ENCODE measurements at places on chromosomes 5 and 9.

GRCh38 chr5:33487236-33487635 is 46.5 kb downstream of the TARS1 start:
- DNase-seq = no peak

DNA sequence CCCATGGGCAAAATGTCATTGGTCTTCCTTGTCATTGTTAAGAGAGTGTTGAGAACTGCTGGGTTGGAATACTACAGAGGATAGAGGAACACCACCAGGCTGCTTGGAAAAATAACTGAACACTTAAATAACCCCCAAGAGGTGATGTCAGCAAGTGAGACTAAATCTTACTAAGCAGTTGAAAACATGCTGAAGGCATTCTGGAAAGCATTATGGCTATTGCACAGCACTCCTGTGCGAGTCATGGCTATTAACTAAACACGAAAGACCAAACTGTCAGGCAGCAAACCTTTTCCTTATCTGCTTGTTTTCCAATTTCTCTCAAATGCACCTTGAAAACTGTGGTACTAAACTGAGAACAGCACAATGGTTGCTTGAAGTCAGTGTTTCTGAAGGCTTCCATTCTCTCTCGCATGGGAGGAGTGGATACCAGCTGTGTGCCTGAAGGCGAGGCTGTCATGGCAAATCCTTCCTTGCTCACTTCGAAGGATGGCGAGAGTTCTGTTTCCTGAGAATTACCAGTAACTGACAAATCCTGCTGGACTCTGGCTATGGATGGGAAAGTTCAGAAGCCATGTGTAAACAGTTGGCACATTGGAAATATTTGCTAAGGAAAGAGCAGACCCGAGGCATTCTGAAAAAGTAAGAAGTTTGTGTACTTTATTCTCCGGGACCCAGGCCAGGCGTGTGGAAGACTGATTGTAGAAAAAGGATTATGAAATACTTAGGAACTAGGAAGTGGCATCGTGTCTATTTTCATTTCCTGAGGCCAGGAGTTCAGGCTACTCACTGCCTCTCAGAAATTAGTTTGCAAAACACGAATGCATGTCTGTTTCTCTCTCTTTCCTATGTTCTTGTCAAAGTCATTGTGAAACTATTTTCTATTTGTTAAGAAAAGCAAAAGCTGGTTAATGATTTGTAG is 182.1 kb downstream of the DMRT2 start:
- DNase-seq = no peak

GRCh38 chr9:5514617-5515260 is 4.4 kb downstream of the PDCD1LG2 start:
- DNase-seq = no peak

GRCh38 chr5:6632324-6632887 is 438 bp downstream of the NSUN2 start:
- no peak for DNase-seq

- no peak for DNase-seq
These were observed 34.0 kb upstream of the HAND1 start for GRCh38 chr5:154511984-154512383.

DNA sequence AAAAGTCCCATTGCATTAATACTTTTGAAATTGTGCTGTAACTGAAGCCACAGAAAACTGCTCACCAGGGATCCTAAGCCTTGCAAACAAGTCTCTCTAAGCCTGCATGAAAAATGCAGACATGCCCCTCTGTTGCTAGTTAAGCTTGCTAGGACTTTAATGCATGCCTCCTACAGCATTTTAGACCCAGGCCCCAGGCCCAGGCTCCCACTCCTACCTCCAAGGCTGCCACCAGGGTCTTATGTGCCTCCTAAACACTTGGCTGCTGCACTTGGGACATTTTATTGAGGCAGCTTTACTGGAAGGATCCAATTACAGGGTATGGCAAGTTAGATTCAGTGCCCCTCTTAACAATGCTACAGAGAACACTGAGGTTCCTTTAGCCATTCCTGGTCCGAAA is 467.3 kb upstream of the CLINT1 start:
- no peak for DNase-seq

DNA sequence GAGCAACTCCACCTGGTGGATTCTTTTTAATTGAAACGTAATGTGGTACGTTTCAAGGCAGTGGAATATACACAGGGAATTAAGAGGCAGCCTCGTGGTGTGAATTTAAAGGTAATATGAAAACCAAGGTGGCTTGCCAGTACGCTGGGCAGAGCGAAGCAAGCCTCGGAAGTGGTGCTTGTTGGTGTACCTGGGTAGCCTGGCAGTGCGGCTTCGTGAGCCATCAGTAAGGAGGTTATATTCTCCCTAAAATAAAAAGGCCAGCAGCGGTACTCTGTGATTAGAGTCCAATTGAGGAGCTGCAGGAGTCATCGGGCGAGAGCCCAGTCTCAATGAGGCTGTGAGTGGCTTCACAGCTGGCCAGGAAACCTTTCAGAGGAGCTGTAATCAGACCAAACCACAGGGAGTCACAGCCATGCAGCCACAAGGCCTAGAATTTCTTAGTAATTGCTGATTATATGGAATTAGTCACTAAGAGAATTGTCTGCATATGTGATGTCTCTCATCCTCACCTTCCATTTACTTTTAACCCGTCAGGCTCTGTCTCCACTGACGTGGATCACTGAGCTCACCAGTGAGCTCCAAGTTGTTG is 57.7 kb downstream of the DCP2 start:
- no peak for DNase-seq

DNA sequence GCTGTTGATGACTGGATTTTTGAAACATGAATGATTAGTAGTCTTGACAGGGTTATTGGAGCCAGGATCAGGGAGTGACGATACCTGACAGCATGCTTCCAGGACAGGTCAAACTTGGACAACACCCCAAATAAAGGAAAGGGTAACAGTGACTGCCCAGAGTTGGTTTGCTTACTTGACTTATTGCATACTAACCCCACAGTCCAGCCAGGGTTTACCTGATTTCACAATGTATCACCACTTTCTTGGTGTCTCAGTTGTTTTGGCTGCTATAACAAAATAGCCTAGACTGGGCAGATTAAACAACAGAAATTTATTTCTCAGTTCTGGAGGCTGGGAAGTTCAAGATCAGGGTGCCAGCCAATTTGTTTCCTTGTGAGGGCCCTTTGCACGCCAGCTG is 301.0 kb upstream of the VLDLR start:
- DNase-seq = no peak

DNA sequence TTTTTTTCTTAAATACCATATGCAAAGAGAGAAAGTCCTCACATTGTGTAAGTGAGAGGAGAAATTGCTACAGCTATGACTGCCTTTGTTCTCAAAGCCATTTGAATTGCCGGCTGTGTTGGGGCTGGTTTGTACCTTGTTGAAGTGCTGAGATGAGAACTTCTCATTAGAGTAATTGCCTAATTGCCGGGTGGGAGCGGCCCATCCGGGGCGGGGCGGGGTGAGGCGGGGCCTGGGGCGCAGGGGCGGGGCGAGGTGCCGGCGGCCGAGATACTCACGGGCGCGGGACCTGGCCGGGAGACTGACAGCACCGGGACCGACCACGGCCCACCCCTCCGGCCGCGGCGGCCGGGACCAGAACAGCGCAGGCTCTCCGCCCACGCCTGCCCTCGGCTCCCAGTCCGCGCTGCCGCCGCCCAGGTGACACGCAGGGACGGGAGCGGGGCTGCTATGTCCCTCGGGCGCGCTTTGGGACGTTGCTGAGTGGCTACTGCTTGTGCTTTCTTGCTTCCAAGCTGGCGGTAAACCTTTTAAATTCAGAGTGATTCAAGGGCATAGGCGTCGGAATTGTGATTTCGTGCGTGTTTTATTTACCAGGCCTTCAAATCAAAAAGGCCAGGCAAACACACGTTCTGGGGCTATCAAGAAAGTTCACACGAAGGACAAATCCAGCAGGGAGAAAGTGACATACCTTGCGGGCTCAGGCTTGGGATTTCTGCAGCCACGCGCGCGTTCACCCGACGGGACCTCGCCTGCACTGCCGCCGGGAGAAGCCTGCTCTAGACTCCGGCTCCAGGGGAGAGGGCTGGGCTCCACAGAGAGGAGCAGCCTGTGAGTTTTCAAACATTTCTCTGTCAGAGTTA is 269.1 kb downstream of the FANCC start:
- peak; percentile 29 for DNase-seq

DNA sequence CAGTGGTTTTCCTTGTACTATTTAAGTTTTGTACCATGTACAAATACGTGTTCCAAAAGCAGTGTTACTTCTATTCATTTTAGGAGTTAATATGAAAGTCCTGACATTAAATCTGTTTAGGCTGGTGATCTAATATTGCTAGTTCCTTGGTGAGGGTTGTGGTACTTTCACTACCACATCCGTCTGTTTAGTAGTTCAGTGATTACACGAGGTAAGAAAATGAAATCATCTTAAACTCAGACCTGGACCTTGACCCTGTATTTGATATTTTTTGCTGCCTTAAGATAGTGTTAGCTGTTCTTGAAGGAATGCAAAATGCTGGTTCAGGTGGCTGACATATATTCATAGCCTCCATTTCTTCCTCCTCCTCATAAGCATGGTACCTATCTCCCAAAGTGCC is 50.3 kb downstream of the MTAP start:
- no peak for DNase-seq

- no peak for DNase-seq
These were observed 434.0 kb downstream of the GADD45G start for GRCh38 chr9:90038763-90039162.

- DNase-seq = no peak
These were observed 59.9 kb upstream of the IL6ST start for GRCh38 chr5:56054666-56055065.

GRCh38 chr9:134662143-134662876 is 20.7 kb downstream of the COL5A1 start:
- no peak for DNase-seq

DNA sequence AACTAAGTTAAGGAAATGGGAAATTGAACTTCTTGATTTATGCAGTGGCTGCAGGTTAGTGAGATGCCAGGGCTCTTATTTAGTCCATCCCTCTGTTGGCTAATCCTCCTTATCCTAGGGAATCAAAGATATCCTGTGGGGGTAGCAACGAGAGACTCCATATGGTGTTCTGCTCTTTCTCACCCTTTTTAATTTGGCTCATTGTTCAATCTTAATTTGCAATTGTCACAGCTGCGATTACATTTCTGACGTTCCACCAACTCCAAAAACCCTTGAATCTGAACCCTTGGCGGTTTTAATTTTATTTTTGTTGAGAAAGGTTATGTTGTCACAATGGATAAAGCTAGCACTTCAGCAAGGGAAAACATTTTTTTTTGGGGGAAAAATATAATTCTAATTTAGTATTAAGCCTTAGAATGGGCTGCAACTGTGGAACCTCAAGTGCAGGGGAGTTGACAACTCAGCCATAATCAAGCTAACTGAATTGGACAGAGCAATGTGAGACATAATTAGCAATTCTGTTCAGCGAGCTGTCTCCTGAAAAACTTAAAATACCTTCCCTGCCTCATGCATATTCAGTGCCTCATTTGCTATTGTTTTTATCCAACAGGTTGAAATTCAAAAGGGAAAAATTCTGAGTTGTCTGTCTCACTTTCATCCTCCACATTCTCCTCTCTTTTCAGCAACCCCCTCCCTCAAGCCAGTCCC is 91.3 kb downstream of the MAT2B start:
- no peak for DNase-seq

DNA sequence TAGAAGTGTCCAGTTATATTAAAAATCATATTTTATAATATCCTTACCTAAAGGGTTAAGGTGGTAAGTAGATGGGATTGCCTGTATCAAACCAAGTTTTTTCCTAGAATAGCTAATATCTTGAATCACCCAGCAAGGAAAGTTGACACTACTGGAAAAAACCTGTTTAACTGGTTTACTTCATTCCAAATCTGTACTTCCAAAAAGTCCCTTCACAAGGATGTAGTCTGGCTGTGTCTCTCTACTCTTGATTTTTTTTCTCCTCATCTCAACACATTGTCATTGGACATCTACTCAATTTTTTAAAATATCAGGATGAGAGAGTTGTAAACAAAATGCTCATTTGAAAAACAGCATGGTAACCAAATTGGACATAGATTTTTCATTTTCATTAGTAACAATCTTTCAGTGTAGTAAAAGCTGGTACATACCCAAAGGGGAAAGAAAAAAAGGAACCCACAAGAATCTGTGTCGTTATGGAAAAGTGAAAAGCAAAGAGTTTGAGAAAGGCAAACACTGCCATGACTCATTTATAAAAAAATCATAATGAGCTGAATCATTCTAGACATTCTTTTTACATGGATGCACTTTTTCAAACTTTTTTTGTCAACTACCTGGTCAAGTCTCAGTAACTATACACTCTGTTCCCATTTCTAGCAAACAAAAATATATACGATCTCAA is 173.5 kb downstream of the GLIS3 start:
- no peak for DNase-seq

DNA sequence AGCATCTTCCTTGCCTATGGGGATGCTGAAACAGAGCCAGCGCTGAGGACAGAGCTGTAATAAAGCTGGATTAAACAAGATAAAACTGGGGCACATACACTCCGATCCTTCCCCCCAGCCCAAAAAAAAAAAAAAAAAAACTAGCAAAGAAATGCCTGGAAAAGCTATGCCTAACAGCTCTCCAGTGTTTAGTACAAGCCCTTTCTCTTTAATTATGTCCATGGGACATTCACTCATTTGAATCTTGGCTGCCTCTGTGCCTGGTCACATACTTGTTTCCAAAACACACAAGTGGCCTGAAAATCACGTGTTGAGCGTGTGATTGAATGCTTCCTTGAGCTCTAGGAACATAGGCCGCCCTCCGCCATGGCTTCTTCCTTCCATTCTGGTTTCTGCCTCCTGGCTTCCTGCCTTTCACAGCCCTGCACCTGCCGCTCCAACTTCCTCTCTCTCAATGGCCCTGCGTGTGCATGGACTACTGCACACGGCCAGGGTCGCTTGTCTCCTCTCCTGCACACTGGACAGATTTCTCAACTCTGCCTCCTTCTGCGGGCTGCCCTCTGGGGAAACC is 111.0 kb upstream of the RETREG1 start:
- DNase-seq = no peak

GRCh38 chr9:89542401-89543021 is 44.6 kb upstream of the SEMA4D start:
- DNase-seq = no peak

GRCh38 chr5:179275381-179275878 is 69.8 kb downstream of the ADAMTS2 start:
- no peak for DNase-seq

DNA sequence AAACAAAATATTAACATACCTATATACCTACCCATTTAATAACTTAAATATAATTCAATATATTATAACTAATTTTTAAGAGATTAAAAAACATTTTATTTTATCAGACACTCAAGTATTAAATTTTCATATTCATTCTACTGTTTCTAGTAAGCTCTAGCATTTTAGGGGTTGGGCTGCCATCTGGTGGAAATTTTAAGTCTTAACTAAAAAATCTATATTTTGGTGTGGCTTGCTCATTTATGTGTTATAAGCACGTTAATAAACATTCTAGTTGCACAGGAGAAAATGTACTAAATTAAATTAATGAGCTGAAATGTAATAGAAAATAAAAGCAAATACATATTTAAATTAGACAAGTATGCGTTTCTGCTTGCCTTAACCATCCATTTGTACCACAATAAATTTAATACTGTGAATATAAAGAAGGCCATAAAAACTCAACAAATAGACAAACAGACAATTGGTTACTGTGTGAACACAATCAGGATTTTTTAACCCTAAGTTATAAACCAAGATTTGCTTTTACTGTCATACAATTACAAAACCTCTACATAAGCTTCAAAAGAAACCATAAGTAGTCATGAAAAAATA is 1728.3 kb upstream of the CDH9 start:
- DNase-seq = no peak
